Mammary epithelial cell (primary cell): ENCODE measurements at places on chromosomes 1 and 21. TPM values are rescaled to one million over a fixed set of nuclear protein-coding genes. Genes with fewer than 3 reads are reported as not detected.
A peak's percentile ranks its signal among the peaks of the same experiment; 100 is the strongest.

DNA sequence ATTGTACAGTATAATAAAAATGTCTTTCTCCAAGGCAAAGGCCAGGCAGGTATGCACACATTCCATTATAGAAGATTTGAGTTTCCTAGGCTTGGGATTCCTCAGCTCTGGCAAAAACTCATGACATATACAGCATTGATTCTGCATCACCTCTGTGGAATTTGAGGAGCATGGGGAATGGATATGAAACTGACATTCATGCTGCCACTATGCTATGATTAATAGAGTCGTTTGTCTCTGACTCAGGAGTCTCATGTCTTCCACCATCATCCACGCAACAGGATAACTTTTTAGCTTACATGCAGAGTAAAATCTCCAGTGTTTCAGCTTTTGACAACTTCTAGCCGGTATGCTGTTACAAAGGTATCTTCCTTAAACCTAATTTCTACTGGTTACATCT is 49.8 kb upstream of the ADORA3 start:
- DNase-seq, result peak; percentile 80

GRCh38 chr1:8937701-8938100 is 8.0 kb upstream of the CA6 start:
- peak; percentile 47 for DNase-seq

DNA sequence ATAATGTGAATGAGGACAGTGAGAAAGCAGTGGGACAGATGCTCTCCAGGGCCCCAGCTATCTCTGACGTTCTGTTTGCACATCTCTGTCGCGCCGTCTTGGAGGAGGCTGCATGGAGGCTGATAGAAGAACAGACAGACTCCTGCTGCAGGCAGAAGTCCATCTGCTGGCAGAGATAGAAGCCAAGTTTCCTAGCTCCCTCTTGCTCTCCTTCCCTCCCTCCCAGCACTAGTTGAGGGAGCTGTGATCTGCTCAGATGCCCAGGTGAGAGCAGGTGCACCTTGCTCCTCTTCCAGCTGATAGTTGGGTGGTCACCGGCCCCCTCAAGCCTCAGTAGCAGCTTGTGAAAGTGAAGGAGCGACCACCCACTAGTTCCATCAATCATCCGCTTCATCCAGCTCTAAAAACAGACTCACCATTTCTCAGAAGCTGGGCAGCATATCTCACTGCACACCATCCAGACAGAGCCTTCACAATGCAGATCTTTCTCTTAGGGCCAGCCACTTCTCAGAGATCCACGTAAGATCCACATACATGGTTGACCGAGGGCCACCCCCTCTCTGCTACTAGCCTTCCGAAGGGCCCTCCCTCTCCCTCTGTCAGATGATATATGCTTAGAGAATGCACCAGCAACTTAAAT is 12.9 kb downstream of the LRRN2 start:
- DNase-seq, result no peak

DNA sequence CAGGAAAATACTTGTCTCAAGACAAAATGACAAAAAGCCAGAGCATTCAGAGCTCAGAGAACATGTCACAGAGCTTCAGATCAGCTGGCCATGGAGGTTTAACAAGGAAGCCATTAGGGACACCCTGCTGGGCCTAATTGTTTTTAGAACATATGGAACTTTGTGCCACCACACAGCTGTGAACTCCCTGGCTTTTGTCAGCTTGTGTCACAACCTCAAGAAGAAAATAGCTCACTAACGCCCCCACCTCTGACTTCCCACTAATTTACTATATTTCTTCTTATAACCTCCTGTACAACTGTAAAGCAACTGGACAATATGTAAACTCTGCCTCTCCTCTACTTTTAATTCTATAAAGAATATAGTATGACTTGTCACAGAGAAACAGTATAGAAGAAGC is 21.0 kb upstream of the TDRD10 start:
- DNase-seq, result no peak

- no peak for DNase-seq
Observed at GRCh38 chr1:17890815-17891191, 135.7 kb downstream of the ACTL8 start.

DNA sequence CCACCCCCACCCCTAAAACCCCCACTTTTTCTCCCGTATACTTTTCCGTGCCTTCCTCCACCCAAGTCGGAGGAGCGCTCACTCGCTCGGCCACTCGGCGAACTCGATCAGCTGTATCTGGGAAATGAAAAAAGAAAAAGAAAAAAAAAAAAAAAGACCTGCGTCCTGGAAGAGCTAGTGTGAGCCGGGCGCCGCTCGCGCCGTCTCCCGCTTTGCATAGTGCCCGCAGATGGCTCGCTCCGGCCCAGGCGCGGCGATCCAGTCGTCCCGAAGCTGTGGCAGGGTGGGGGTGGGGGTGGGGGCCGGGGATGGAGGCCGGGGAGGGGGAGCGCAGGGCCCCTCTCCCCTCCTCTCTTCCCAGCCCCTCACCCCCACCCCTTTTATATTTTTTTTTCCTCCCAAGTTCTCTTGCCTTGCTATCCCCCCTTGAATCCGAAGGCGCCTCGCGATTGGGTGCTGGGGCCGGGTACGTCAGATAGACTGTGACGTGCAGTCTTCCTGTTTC is 299 bp upstream of the PROX1 start:
- DNase-seq, result no peak

- DNase-seq, result no peak
Observed at GRCh38 chr1:94119796-94120569, 965 bp downstream of the ABCA4 start.

DNA sequence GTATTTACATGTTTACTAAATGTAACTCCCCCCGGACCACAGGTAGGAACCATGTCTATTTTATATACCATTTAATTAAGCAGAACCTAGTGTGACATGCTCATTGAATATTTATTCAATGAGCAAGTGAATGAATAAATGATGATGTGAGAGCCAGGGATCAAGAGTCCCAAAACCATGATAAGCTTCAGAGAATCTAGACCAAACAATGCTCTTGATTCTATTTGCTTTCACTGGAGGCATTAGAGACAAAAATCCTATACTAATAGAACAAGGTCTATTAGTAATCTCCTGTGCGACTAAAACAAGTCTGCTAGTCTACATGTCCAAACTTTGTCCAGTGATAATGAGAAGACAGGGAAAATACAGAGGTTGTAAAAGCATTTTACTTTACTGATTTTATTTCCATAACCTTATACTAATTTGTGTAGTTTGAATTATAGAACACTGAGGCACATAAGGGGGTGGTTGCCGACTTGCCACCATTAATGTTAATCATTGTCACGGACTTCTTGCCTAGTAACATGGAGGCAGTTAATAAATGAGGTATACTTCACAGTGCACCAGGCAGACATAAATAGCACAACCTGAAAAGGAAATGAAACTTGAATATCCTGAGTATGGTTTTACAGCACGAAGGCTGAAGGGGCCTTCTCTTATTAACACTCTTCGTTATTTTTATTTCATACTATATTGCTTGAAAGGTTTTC is 69.8 kb downstream of the TBX15 start:
- DNase-seq, result no peak

The KRTAP20-1 gene
- total RNA-seq, result not detected

The PAX7 gene
- total RNA-seq, result not detected in 2 replicates

The DENND2C gene
- 18.0 and 18.9 TPM in 2 replicates for total RNA-seq

The LORICRIN gene
- total RNA-seq, result not detected in 2 replicates

The ZNF362 gene
- total RNA-seq, result 8.3 and 12.4 TPM in 2 replicates

The PLD5 gene
- total RNA-seq, result 6.5 TPM
